Fibroblast of skin of left quadriceps (primary cell): ENCODE measurements at places on chromosomes 7 and 10.

DNA sequence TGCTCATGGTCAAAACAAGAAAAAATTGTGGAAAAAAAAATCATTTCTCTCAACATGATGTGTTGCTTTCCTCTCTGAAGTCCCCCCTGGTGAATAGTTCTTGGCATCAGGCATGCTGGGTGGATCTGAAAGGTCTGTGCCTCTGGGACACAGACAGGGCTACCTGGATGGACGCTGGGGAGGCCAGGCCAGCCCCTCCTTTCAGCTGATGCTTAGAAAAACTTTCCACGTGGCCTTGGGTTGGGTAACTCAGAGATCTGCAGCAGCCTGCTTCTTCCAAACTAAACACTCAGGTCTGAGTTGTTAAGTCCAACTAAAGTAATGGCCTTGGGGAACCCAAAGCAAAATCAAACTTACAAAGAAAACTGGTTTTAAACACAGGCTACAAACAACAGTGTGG is 113.0 kb downstream of the CCDC3 start:
- DNase-seq: no peak

GRCh38 chr10:31584098-31584631 is 265.1 kb downstream of the ZEB1 start:
- DNase-seq: no peak

- DNase-seq: peak; percentile 21
Observed at GRCh38 chr10:69957886-69958555, 94.6 kb upstream of the MACROH2A2 start.

DNA sequence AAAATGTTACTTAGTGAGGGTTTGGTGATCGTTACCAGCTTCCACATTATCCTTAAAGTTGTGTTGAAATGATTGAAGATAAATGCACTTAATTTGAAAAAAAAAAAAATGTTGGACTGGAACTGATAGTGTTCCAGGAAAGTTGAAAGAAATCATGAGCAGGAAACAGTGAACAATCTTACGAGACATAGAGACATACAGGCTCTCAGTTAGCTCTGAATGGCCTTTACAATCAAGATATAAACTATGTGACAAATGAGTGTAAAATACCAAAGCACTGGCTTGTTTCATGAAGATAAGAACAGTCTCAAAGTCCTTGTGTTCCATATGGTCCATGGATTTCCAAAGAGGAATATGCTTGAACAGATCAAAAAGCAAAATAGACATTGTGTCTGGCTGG is 430.1 kb upstream of the ETV1 start:
- no peak for DNase-seq

GRCh38 chr7:30899630-30900029 is 12.0 kb upstream of the AQP1 start:
- DNase-seq: no peak

DNA sequence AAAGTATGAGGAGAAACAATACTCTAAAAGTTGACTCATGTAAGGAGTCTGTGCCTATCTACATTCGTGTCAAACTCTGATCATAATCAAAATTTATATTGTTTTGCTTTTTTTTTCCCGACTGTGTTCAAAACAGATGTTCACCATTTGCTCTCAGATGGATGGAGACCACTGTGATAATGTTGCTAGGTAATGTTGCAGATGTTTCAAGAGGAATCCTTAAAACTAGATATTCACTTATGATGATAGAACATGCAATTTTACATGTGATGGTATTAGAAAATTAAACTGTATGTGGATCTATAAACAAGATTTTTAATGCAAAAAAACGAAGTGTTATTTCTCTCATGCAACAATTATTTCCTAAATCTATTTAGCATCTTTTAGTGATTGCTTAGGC is 1080.1 kb downstream of the REEP3 start:
- no peak for DNase-seq

DNA sequence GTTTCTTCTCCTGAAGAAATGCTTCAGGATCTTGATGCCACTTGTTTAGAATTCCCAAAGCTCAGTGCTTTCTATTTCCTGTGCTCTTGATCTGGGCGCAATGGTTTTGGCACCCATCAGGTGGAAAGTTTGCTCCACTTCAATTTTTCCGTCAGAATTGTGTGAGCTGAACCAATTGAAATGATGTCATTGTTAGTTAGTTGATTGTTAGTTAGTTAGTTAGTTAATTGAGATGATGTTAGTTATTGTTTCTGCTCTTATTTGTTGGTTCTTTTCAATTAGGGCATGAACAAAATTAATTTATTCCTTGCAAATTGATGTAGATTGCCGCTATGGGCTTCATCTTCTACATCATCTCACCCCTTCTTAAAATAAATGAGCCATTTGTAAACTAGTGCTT is 252.6 kb downstream of the BAMBI start:
- DNase-seq: no peak

- DNase-seq: no peak
Observed at GRCh38 chr7:114356133-114356532, 58.5 kb upstream of the FOXP2 start.

- no peak for DNase-seq
Observed at GRCh38 chr10:132668048-132668394, 117.9 kb downstream of the NKX6-2 start.

GRCh38 chr10:24239289-24240040 is 30.5 kb downstream of the KIAA1217 start:
- DNase-seq: no peak

- DNase-seq: no peak
Observed at GRCh38 chr7:152876749-152877148, 117.2 kb downstream of the ACTR3B start.

DNA sequence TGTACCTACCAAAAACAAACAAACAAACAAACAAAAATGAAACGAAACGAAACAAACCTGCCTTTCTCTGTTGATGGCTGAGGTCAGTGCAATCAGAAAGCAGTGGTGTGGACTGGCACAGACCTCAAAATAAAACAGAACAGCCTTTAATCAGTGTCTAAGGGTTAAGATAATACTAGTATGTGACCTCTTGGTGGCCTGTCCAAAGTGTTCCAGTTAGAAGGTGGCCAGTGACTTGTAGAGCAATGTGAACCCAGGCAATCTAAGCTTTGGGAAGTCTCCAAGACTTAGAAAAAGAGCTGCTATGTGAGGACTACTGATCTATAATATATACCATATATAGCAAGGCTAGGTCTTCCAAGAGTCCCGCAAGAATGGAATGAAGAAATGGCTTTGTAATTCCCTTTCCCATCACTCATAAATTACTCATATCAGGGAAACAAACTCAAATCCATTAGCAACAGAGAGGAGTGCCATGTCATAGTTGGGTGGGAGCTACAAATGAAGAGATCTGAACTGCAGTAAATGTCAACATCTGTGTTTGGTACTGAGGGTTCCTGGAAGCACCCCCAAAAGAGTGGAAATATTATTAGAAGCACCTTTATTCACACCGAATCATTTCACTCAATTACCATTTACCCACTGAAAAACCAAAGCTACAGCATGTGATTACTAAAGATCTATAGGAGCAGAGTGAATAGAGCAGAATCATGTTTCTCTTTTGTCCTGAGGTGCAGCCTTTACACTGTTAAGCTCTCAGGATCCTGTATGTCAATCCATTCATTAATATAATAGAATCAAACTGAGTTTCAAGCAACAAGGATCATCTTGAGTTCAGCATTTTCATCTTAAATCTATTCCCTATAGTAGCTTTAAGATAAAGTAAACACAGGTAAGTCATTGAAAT is 28.0 kb downstream of the ABLIM1 start:
- peak; percentile 36 for DNase-seq

DNA sequence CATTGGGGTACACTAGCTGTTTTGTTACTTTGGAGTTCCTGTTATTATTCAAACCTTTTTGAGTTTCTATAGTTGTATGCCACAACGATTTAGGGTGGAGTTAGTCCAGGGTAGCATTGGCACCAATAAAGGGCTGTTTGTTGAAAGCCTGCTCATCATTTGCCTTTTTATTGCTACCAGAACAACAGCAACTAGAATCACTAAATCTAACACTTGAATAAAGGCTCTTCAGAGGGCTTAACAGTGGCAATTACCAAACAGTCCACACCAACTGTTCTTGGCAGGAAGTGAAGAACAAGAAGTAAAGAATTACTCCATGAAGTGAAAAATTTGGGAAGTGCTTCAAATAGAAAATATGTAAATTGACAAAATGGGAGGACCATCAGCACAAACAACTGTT is 621.4 kb downstream of the PHTF2 start:
- no peak for DNase-seq

GRCh38 chr10:35346248-35346647 is 9.9 kb downstream of the CCNY start:
- no peak for DNase-seq

DNA sequence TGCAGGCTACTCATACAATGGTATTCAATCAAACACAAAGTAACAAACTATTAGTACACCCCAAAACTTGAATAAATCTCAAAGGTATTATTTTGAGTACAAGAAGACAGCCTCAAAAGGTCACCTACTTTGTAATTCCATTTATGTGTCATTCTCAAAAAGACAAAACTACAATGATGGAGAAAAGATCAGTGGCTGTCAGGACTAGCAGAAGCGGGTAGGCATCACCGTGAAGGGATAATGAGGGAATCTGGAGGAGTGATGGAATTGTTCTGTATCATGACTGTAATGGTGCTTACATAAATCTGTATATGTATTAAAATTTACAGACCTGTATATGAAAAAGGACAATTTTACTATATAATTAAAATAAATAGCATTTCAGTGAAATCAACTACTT is 37.0 kb downstream of the COG5 start:
- DNase-seq: no peak

DNA sequence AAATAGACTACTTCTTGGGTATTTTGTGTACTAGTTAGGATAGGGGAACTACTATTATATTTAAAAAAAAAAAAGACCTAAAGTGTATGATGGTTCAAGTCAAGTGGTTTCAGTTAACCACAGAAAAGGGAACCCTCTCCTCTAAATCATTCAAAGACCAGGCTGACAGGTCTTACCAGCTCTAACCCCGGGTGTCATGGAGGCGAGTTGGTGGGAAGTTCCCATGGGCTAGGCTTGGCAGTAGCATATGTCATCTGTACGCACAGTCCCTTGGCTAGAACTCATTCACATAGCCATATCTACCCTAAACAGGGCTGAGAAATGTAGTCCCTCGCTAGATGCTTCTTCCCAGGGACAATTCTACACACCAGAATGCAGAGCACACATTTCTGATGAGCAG is 37.7 kb upstream of the KCNMA1 start:
- DNase-seq: no peak

- no peak for DNase-seq
Observed at GRCh38 chr10:27724287-27724686, 21.3 kb downstream of the MKX start.

- peak; percentile 61 for DNase-seq
Observed at GRCh38 chr7:155769701-155770100, 42.6 kb downstream of the SHH start.

DNA sequence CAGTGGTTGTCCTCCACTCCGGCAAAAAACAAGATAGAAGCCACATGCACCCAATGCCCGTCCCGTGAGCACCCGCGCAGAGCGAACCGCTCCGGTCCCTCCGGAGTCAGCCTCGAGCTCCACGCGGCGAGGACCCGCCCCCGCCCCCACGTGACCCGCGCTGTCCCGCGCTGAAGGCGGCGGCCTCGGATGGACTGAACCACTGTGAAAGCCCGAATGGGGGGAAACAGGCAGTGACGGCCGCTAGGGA is 766 bp upstream of the EIF3B start:
- peak; percentile 77 for DNase-seq

- no peak for DNase-seq
Observed at GRCh38 chr7:92909686-92910475, 73.5 kb upstream of the CDK6 start.

DNA sequence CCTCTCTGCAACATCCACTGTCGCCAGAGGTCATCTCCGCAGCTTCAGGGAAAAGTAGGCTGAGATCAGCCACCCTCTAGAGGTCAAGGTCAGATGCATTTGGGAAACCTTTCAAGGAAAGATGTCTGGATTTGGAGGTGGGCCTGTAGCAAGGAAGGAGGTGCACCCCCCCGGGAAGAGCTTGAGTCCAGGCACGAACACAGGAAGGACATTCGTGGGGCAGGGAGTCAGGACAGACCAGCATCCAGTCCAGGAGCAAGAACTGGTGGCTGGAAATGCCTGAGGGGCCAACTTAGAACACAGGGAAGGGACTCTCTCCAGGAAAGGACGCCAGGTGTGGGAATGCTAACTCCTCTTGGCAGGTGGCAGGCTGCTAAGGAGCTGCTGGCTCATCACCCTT is 614.1 kb upstream of the MGMT start:
- DNase-seq: no peak

DNA sequence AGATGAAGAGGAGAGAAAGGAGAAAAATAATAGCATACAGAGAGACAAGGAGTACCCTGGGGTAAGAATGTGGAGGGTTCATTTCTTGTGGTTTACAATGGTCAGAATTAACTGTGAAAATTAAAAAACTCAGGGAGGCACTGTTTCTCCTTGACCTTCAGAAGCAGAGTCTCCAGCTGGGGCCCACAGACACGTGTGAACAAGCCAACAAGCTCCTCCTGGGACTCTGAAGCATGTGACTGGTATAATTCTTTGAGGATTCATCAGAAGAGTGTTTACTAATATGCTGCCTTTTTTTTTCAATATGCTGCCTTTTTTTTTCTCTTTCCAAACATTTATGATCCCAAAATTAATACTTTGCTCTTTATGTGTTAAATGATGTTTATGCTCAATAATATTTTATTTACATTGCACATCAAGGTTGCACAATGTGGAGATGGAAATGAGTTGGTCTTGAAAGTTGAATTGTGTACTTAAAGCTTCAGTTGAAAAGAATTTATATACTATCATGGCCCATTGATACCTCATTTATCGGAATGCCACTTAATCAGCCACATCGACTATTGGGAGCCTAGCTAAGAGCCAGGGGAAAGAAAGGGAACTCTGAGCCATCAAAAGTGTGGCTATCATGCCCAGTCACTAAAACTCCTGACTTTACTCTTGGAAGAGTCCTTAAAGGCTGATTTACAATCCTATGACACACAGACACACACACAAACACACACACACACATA is 134.7 kb upstream of the RHOBTB1 start:
- DNase-seq: no peak

- no peak for DNase-seq
Observed at GRCh38 chr10:126336801-126337200, 51.5 kb downstream of the ADAM12 start.

DNA sequence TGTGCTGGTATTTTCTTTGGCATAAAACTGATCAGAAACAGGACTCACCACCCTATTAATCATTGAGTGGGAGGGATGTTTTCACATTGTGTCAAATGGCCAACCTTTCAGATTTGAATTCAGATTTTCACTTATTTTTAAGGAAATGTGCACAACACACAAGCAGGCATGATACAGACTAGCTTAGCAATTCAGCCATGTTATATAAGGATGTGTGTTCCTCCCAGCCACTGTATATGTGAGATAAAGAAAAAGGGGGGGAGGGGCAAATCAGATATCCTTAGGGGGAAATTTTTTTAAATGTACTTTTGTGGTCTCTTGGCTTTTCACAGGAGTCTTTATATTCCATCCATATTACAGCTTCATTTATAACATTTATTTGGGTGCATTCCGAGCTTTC is 3.1 kb downstream of the GAD2 start:
- DNase-seq: no peak

GRCh38 chr7:199483-200249 is 7.3 kb downstream of the FAM20C start:
- DNase-seq: no peak
